ENCODE measurements at places on chromosomes 13 and 19.

GRCh38 chr19:51333836-51334460 is 8.0 kb downstream of the VSIG10L start:
- DNase-seq: no peak

GRCh38 chr19:34017024-34017423 is 155.3 kb upstream of the LSM14A start:
- DNase-seq: no peak

DNA sequence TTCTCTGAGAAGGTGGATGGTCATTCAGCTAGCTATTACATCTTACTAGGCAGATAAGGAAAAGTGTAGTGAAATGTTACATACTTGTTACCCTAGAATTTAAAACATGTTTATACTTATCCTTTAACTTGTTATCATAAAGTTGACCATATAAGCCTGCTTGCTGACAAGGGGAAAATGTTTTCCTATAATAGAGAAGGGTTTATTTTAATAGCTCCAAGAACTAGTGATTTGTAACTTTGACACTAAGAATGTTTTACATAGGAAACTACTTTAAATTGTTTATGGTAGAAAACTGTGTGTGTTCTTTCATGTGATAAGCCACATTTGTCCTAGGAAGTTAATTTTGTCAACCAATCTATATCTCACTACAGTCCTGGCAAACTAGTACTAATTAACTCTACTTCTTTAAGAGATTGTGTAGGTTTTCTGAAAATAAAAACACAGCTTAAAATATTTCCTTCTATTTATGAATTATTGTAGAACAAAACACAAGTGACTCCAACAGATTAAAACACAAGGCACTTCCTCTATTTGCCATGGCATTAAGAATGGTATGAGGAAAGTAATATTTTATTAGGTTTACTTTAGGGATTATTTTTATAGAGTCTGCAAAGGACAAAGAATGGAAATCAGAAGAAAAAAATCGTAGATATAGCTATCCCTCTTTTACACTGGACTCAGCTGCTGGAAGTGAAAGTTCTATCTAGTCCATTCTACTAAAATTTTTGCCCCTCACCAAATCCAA is 233.3 kb upstream of the NBEA start:
- DNase-seq: no peak

- DNase-seq: no peak
These were observed 9.4 kb downstream of the SIRT6 start for GRCh38 chr19:4172861-4173473.

- DNase-seq: no peak
These were observed 19.7 kb upstream of the ZBTB7A start for GRCh38 chr19:4086411-4086867.

- no peak for DNase-seq
These were observed 9.0 kb downstream of the CERS1 start for GRCh38 chr19:18886972-18887371.

DNA sequence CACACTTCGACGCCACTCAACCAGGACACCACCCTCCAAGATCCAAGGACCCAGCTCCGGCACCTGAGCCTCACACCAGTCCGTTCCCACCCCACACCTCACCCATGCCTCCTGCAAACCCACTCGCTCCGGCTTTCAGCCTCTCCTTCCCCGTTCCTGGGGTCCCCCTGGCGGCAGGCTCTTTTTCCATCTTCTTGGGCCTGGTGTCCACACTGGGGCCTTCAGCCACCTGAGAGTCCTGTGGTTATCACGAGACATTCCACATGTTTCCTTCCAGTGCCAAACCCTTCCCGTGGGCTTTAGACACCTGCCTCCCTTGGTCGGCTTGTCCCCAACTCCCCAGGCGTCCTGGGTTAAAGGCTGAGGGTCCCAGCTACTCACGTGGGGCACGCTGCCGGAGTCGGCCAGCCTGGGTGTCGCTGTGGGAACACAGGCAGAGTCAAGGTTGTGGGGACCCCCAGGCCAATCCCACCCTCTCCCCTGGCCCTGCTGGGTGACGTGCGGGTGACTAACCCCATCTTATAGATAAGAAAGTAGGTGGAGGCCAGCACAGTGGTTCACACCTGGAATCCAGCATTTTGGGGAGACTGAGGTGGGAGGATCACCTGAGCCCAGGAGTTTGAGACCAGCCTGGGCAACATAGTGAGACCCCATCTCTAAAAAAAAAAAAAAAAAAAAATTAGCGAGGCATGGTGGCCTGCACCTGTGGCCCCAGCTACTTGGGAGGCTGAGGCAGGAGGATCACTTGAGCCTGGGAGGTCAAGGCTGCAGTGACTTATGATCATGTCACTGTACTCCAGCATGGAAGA is 1.9 kb downstream of the JSRP1 start:
- no peak for DNase-seq

DNA sequence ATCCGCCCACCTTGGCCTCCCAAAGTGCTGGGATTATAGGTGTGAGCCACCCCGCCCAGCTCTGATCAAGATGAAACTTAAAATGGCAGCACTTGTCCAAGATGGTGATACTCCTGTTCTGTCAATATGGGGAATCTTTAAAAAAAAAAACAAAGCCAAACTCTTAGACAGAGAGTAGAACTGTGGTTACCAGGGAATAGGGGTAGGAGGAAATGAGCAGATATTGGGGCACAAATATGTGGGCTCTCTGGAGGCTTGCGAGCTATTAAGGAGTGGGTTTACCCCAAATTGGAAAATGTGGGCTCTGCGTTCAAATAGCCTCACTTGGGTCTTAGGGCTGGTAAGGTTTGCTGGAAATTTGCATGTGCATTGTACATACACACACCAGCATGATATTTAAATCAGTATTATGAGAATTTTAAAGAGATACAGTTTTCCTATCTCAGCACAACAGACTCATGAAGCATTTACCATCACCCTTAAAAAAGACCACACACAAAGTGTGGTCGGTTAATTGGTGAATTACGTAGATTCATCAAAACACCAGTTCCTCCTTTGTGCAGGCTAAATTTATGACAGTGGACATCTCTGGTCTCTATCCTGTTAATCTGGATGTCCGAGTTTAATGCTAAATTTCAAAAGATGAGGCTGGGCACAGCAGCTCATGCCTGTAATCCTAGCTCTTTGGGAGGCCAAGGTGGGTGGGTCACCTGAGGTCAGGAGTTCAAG is 11.3 kb downstream of the CD70 start:
- no peak for DNase-seq

- DNase-seq: no peak
These were observed 59.3 kb downstream of the PEPD start for GRCh38 chr19:33462112-33462791.

DNA sequence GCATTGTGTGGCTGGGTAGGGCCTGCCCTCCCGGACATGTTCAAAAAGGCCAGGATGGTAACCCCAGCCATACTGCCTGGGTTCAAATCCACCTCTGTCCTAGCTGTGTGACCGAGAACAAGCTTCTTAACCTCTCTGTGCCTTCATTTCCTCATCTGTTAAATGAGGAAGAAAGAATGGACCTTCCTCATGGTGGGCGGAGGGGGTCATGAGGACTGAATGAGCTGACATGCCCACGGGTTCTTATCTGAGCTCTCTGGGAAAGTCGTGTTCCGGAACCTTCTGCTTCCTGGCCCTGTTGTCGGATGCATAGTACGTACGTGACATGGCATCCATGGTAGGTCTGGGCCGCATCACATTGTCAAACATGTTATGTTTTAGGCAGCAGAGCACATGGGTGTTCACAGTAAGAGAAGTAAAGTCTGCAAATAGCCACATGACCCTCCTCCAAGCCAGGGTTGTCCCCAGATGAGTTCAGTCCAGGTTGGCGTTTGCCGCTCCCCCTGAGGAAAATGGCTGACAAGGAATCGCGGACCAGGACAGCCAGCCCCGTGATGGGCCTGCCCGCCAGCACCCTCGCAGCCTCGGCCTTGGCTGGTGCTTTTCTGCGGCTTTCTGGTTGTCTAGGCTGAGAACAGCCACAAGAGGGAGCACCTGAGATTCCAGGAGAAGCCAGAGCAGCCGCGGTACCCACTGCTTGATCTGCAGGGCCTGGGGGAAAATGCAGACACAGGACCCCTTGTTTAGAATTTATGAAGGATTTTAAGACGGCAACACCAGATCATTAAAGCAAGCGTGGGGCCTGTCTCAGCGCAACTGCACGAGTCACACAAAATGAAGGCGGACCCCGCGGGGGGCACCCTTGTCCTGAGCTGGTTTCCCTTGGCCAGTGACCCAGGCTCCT is 2.4 kb upstream of the NTN5 start:
- no peak for DNase-seq

DNA sequence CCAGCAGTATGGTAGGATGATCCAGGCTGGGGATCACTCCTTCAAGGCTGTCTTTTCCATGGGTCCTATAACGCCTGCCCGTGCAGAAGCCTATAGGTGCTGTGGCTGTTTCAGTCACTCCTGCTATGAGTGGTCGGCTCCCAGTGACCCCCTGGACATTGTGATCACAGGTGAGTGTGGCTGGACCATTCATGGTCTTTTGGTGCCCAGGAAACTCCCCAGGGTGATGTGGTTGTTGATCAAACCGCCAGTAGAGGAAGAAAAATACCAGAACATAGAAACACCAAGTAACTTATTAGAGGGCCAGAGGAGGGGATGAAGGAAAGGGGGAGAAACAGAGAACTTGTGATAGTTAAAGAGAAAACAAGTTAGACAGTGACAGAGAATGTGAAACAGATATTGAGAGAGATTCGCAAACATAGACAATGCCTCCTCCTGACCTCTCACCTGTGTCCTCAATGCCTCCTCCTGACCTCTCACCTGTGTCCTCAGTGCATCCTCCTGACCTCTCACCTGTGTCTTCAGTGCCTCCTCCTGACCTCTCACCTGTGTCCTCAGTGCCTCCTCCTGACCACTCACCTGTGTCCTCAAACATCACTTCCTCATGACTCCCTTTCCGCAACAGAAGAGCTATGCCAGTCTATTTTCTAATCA is 19.4 kb downstream of the LAIR2 start:
- DNase-seq: no peak

DNA sequence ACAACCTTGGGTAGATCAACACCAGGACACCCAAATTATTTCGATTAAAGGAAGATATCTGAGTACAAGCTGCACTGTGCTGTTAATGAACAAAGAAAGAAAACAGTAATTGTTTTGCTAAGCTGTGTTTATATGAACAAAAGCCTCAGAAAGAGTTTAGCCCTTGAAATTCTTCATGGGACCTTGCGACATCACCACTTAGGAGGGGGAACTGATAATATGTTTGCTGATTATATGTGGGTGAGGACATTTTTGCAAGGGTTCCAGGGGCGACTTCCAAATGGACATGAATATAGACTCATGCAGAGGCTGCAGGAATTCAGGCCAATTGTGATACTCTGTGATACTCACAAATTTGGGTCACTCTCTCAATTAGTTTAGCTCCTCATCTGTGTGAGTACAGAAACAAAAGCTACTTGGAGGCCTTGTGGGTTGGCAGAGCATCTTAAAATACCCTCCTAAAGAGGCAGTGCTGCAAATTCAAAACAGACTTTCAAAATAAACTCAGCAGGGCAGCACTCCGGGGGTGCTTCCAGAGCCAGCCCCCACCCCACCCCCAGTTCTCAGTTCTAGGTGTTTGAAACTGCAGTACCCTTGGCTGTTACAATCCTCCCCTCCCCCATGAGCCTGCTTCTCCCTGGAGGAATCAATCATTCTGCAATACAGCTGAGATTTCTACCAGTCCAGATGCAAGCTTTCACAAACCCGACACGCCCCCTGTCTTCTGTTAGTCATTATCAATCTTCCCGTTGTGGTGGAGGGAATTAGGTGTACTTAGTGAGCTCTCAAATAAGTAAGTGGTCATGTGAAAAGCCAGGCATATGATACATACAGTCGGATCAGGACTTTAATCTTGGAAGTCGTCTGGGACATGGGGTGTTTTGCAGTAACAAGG is 97.0 kb upstream of the MBNL2 start:
- no peak for DNase-seq

GRCh38 chr19:43779147-43779819 is 1.5 kb downstream of the KCNN4 start:
- no peak for DNase-seq

DNA sequence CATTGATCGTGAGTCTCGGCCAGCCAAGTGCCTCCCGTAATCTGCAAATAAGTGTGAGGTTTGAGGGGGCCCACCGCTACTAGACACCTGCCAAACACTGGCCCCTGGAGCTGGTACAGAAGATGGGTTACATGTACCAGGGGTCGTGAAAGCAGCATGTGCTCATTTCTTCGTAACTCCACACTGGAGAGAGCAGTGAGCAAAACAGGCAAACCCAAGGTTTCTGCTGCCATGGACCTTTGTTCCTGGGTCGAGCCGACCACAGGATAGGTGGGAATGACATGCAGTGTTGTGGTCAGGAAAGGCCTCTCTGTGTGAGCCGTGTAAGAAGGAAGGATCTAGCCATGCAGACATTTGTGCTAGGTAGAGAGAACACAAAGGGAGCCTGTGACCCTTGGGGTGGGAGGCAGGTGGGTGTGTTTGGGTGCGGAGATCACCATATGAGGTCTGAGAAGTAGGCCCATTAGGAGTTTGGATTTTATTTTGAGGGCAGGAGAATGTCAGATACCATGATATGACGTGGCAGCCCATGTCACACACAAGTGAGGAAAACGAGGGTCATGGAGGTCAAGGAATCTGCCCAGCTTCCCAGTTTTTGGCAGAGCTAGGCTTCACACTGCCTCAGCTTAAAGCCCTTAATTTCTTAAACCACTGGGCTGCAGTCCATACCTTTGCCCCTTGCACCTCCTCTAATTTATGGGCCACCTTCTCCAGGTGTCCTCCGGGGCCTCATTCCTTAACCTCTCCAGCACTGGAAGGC is 919 bp downstream of the GTF3A start:
- DNase-seq: no peak

GRCh38 chr13:31627097-31627845 is 112.1 kb upstream of the RXFP2 start:
- no peak for DNase-seq

- DNase-seq: no peak
These were observed 19.8 kb upstream of the ATP11A start for GRCh38 chr13:112669881-112670499.

- peak; percentile 55 for DNase-seq
These were observed 4.8 kb downstream of the SPHK2 start for GRCh38 chr19:48624067-48624594.

DNA sequence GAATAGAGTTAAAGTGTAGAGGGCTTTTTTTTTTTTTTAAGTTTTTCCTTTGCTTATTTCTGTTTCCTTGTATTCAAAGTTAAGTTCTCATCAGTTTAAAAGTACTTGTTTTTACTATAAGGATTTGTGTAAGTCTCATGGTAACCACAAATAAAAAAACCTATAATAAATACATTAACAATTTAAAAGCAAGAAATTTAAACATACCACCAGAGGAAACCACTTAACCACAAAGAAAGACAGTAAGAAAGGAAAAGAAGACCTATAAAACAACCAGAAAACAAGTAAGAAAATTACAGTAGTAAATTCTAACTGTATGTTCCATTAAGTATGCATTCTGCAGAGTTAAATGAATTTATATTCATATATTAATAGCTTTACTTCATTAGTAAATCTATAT is 999.1 kb upstream of the ATXN8OS start:
- DNase-seq: no peak

- no peak for DNase-seq
These were observed 111.2 kb downstream of the KCNRG start for GRCh38 chr13:50126263-50126992.

GRCh38 chr19:58059671-58060078 is 593 bp downstream of the ZNF135 start:
- no peak for DNase-seq

Data from cortex of kidney (tissue), 1 donor.